ENCODE measurements at places on chromosomes 6 and 20.

DNA sequence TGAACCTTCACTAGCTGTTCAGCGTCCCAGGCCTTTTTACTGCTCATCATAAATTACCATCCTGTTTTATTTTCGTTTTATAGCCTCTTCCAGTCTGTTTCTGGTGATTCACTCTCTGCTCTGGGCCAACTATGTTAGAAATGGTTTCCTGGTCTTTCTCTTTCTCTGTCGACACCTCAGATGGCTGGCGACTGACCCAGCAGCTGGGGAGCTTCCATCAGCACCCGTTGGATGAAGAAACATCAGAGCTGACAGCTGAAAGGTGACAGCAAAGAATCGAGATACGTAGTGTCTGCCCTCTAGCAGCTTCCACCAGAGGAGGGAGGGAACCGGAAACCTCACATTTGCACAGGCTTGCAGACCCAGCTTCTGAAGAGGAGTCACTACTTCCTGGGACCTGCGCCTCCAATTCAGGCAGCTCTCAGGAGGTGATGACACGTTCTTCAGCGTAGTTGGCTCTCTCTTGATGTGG, 82.9 kb upstream of the MLN start:
- no peak for DNase-seq

DNA sequence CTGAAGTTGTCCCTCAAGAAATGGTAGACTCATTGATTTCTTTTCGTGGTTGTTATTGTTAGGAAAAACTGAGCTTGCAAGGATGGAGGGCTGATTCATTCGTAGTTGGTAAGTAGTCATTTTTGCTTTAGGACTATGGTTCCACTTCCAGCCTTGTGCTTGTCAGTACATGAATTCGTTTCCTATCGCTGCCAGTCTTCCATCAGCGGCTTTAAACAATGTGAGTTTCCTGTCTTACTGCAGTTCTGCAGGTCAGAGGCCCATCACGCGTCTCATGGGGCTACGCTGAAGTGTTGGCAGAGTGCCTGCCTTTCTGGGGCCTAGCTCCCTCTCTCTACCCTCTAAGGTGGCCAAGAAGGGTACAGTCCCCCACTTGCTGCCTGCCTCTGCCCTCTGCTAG, 11.4 kb upstream of the MDFI start:
- DNase-seq = no peak

DNA sequence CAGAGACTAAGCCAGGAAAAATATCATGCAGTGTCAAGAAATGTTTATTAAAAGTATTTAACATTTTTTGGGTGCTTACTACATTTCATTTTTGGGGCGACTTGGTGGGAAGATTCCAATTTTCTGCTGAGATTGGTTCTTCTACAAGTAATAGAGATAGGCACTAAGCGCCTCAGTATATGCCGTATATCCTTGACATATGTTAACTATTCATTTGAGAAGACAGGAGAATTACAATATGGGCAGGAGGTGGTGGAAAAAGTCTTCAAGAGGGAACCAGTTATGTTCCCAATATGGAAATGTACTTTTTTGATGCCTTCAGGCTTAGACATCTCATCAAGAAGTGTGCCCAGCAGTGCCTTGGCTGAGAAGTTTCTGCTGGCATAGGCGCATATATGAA, 6.5 kb downstream of the CTNNBL1 start:
- DNase-seq = no peak

DNA sequence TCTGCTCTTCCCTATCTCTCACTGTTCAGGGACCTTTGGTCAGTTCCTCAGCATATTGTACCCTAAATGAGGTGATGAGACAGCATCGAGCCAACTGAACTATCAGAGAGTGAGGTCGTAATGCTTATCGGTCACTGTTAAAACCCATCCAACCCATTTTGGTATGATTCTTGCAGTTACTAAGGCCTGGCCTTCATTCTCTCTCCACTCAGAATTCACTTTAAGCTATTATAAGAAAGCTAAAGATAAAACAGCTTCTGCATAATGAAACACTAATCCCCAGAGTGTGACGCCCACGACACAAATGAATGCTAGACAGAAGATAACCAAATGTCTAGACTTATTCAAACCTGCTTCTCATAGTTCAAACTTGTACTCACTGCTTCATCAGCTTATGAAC, 175.8 kb downstream of the GMPR start:
- DNase-seq = no peak

GRCh38 chr6:122790028-122790422, 967 bp downstream of the SMPDL3A start:
- peak; percentile 87 for DNase-seq

DNA sequence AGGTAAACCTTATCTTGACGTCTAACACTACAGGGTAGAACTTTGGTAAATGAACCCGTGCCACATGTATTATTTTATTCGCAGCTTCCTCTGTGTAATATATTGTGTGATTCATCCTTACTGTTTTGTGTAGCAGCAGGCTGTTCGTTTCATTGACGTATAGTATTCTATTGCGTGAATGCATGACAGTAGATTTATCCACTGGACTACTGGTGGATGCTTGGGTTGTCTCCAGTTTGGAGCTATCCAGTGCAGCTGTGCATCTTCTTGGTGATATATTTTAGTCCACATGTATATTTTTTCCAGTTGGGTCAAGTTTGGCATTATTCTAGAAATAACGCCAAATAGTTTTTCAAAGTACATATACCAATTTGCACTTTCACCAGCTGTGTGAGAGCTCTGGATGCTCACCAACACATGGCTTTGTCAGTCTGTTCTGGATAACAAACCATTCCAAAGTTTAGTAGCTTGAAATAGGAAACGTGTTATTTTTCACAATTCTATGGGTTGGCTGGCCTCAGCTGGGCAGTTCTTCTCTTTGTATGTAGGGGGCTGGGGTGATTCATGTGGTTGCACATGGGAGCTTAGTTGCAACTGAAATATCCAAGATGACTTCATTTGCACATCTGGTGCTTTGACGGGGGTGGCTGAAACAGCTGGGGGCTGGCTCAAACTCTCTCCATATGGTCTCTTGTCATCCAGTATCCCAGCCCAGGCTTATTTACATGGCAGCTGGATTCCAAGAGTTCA, 9.3 kb downstream of the ECT2L start:
- DNase-seq = no peak

DNA sequence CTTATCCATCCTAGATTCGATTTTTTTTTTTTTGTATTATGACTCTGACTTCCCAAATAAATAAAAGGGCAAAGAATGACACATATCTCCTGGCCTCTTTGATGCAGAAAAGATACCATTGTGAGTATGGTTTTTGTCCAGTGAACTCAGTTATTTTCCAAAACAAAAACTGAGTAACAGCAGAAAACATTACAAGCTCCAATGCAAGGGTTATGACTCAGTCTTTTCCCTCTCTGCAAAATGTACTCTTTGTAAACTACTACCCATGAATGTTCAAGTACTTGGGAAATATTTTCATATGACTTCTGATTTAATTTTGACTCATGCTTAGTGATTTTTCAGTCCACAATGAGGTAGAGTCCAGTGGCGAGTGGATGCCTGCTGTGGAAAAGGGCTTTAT, 355.3 kb downstream of the RNF144B start:
- DNase-seq = no peak

DNA sequence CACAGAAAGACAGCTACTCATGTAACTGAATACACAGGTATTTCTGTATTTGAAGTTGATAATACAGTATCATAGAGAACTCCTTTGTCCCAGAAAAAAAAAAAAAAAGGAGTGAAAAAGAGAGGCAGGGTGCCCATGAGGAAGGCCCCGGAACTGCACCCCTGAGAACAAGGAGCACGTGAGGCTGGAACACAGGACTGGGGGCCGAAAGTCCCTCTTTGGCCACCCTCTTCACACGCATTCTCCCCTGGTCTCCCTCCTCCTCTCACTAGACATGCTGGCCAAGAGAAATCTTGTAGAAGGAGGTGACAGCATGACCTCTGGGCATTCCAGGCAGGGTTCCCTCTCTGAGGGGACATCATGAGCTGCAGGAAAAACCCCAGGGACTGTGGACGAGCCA, 62.7 kb upstream of the TRAF3IP2 start:
- DNase-seq = peak; percentile 27

DNA sequence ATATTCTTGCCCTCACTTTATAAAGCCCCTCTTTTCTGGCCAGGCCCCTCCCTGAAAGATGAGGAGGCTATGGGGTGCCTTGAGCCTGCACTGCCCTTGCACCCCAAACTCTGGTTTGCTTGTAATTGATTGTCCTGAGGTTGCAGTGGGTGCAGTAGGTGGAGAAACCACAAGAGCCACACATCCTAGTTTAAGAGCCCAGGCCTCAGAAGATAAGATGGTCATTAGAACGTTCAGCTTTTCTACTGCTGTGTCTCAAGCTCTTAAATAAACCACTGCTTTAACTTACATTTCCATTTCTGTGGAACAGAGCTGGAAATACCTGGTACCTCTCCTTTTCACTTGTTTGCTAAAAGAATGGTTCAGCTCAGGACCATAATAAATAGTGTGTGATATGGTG, 9.0 kb downstream of the MRAP2 start:
- DNase-seq = no peak

DNA sequence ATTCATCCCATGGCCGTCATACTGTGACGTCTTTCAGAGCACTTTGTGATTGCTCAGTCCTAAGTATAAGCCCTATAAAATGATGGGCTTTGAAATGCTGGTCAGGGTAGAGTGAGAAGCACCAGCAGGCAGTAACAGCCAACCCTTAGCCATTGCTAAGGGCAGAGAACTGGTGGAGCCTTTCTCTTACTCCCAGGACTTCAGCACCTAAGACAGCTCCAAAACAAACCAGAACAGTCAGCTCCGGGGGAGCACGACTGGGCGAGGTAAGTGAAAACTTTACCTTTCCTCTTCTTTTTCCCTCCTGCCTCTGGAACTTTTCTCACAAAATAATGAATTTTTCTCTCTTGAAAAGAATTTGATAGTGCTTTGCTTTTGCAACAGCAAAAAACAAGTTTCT, at the start of gene VIP:
VIP (plus strand) TSS at position 104 of the 400 bp plus-strand sequence. CDS start 1,381 bp downstream, outside the sequence.
- DNase-seq = no peak

- DNase-seq = no peak
Measured at GRCh38 chr6:134058622-134059366, 6.4 kb upstream of the SLC2A12 start.
